ENCODE measurements at places on chromosomes 11 and 22.

DNA sequence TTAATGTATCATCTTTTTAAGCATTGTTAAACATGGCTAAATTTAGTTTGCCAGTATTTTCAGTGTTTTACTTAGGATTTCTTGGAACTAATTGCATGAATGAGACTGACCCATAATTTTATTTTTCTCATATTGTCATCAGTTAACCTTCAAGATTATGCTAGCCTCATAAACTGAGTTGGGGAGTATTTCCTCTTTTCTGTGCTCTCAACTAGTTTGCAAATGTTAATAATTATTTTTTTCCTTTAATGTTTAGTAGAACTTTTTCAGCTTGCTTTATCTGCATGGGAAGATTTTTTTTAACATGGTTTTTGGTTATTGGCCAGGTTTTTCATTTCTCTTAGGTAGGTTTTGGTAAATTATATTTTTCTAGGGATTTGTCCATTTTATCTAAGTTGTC lies 235.4 kb upstream of the SESN3 start:
- DNase-seq: no peak

- DNase-seq: peak; percentile 25
These were observed 673 bp upstream of the MYO7A start for GRCh38 chr11:77127235-77127911.

GRCh38 chr11:118379497-118379896 lies 20.1 kb downstream of the UBE4A start:
- no peak for DNase-seq

DNA sequence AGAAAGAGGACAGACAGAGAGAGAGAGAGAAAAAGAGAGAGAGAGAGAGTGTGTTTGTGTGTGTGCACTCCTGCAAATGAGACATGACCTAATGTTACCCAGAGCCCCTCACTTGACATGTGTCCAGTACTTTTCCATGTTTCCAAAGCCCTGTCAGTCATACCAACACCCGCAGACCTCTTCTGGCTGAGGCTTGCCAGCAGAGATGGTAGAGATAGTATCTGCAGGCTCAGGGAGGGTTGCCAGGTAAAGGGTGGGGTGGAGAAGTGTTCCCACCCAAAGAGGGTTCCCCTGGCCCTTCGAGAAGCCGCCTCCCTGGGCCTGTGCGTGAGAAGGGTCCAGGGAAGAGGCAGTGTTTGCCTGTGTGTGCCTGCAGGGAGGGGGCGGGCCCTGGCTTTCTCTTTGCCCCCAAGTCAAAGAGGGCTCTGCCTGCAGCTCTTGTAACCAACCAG lies 40.7 kb downstream of the POU2F3 start:
- no peak for DNase-seq

DNA sequence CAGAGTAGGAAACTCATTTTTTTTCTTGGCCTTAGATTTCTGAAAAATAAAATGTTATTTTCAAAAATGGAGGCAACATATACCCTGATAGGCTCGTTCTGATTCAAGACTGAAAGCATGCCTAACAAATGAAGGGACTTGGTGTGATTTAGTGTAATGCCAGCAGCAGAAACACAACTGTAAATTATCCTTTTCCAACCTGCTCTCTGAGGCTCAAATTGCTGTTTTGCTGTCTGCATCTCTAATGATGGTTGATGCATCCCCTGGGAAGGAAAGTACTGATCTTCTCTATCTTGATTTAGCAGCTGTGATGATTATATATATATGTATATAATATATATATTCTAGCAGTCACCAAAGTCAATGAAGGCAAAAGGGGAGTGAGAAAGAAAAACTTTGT lies 537.2 kb upstream of the API5 start:
- DNase-seq: no peak

GRCh38 chr22:20777420-20778177 lies 3.7 kb downstream of the SERPIND1 start:
- DNase-seq: no peak

GRCh38 chr11:112999520-112999919 lies 38.3 kb downstream of the NCAM1 start:
- DNase-seq: no peak

DNA sequence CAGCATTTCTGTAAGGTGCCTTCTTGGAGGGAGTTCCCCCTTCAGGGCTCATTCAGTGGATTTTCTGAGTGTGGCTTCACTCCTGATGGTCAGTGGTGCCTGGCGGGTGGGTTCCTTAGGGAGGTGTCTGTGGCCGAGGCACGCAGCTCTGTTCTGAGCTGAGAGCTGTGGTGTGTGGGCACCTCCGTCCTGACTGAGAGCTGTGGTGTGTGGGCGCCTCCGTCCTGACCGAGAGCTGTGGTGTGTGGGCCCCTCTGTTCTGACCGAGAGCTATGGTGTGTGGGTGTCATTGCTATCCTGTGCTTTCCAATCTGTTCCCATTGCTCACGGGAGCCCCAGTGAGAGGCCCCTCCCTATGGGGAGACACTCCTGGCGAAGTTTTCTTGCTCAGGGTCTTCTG lies 39.8 kb downstream of the MUC6 start:
- DNase-seq: no peak

- DNase-seq: no peak
These were observed 15.3 kb downstream of the IL10RA start for GRCh38 chr11:118001494-118001971.

GRCh38 chr22:31951194-31952093 lies 7.1 kb downstream of the YWHAH start:
- no peak for DNase-seq

DNA sequence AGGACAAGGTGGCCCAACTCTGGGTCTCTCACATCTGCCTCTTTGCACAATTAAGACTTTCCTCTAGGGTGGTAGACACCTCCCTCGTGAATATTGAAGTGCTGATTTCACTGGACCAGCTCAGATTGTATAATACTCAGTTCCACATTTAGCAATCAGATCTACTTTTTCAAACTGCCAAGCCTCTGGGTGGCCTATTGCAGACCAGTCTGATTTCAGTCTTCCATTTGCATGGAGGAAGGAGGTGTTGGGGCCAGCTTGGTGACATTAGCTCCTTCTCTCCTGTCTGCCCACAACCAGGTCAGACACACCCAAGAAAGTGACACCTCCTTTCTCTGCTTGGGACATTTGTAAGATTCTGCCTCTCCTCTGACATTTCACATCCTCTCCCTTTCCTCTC lies 78.2 kb downstream of the PPFIBP2 start:
- DNase-seq: no peak

GRCh38 chr22:37010174-37010573 lies 9.1 kb downstream of the TST start:
- no peak for DNase-seq

- DNase-seq: no peak
These were observed 196.3 kb upstream of the ARHGAP20 start for GRCh38 chr11:110908401-110909105.

- DNase-seq: no peak
These were observed 36.5 kb downstream of the OSBPL5 start for GRCh38 chr11:3128356-3129180.

DNA sequence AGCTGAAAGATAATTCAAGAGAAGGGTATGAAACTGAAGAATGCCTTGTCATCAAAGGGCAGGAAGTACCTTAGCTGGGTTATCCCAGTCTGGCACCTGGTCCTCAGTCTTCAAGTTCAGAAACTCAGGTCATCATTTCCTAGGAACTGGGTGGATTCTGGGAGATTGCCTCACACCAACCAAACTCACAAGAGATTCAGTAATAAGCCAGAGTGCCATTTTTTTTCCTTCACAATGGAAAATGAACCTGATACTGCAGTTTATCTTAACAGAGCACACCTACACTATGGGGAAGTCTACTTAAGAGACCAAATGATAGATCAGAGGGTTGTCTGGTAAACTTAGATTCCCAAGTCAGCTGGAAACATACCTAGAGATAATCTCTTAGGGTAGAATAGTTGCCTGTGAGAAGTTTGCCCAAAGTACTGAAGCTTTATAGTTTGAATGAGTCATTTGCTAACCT lies 3.8 kb upstream of the BUD13 start:
- no peak for DNase-seq

- DNase-seq: peak; percentile 98
These were observed 22.0 kb downstream of the TEF start for GRCh38 chr22:41403532-41404318.

Data from posterior cingulate gyrus (tissue), 11 donors.